ENCODE measurements at places on chromosomes 3 and 15.
A peak's percentile ranks its signal among the peaks of the same experiment; 100 is the strongest.

DNA sequence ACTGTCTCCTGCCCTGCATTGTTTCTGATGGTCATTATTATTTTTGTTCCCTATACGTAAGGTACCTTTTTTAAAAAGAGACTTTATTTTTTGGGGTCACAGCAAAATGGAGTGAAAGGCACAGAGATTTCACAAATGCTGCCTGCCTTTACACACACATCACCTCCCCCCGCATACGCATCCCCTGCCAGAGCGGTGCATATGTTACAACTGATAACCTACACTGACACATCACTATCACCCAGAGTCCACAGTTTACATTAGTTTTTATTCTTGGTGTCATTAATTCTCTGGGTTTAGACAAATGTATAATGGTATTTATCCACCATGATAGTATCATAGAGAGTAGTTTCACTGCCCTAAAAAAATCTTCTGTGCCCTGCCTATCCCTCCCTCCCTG lies 43.6 kb upstream of the KLF13 start:
- DNase-seq, result no peak

DNA sequence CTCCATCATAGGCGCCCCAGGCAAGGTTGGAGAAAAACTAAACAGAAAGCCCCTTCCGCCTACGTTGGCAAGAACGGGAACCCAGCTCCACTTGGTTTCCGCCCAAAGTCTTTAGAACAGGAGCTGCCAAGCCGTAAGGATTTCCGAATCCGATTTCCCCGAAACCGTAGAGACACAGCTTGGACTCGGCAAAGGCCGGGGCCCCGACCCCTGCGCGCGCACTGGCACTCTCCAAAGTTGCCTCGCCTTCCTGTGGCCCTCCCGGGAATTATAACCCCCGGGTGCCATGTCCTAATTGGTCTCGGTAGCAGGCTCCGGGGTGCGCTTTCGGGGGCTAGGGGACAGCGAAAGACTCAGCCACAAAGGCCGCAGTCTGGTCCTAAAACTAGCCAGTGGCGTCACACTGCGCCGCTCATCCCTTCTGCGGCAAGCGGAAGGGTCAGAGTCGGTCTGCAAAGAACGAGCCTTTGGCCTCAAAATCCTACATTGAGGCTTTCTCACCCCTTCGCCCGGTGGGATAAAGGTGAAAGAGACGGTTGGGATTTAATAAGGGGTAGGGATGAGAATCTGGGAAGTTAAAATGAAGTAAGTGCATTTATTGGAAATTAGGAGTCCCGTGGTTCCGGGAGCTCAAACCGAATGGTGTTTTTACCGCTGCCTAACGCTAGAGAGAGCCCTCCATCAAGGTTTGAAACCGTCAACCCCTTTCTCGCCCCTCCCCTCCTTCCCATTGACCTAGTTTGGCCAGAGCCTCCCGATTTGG lies 6.8 kb downstream of the BCL6 start:
- peak; percentile 94 for DNase-seq

DNA sequence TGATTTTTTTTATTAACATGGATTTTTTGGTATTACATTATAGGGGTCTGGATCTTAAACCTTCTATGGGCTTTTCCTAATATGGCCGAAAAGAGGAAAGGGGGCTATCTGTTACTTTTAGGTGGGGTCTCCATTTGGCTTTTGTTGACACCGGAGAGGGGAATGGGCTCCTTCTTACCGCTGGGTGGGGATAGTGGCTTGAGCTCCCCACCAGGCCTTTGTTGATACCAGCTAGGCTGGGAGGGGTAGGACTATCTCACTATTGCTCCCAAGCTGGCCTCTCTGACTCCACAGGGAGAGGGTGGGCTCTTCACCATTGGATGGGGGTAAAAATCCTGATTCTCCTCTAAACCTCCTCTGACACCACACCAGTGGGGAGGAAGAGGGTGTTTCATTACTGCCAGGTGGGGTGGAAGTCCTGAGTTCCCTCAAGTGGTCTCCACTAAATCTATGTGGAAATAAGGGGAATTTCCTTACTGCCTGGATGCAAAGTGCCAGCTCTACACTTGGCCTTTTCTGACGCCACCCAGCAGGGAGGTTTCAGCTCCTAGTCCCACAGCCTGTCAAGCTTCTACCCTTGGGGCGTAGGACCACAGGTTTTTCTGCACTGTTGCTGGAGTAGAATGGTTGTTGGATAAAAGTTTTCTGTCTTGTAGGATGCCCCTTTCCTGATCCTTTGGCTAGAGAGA lies 572.3 kb downstream of the MAGI1 start:
- no peak for DNase-seq

DNA sequence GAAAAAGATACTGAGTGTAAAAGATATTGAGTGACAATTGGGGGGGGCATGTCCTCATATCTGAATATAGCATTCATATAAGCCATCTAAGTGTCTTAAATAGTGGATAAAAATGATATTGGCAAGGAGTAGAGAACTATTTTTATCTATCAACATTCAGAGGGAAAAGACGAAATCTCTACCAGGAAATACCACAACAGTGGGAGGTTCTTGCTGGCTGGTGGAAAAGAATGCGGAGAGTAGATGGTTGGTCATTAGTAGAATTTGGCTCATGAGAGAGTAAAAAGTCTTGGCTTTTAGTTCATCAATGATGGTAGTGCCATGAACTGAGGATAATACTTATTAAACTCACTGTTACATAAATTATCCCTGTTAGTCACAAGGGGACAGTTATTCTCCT lies 4.8 kb upstream of the TCF12 start:
- DNase-seq, result no peak

DNA sequence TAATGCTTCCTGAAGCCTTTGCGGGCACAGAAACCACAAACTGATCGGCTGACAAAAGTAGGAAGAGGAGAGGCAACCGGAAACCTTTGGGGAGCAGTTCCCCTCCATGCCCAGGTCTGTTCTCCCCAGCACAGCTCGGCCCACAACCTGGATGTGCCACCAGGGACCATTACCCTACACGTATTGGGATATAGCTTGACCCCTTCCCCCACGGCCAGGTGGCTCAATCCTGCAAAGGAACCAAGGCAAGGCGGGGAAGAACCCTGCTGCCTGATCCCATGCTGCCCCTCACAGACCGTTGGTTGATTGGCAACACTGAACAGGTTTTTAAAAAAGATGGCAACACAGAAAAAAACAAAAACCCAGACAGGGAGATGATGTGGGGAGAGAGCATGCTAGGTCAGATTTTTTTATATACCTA lies 19.7 kb upstream of the TCAIM start:
- DNase-seq, result no peak

GRCh38 chr15:61421470-61421869 lies 192.4 kb upstream of the RORA start:
- no peak for DNase-seq

- peak; percentile 40 for DNase-seq
Measured at GRCh38 chr15:66570327-66570726, 4.5 kb upstream of the LCTL start.

DNA sequence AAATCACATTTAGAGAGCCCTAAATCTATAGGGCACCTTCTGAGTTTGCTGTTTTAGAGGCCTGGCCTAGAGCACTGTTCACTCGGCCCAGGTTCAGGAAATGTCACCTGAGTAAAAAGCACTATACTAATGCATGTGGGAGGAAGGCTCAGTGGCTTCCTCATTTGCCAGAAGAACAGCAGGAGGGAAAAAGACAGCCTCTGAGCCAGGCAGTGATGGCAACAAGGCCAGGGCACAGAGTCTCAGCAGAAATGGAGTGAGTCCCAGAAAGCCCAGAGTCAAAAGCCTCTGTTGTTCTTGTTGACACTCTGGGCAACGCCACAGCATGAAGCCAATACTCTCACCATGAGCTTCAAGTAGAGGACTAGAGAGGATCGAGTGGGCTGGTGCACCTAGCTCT lies 25.9 kb downstream of the LTF start:
- DNase-seq, result no peak

- peak; percentile 42 for DNase-seq
Measured at GRCh38 chr15:43531018-43531670, 13.7 kb downstream of the MAP1A start.

- DNase-seq, result no peak
Measured at GRCh38 chr15:62968699-62969098, 73.8 kb upstream of the TPM1 start.

DNA sequence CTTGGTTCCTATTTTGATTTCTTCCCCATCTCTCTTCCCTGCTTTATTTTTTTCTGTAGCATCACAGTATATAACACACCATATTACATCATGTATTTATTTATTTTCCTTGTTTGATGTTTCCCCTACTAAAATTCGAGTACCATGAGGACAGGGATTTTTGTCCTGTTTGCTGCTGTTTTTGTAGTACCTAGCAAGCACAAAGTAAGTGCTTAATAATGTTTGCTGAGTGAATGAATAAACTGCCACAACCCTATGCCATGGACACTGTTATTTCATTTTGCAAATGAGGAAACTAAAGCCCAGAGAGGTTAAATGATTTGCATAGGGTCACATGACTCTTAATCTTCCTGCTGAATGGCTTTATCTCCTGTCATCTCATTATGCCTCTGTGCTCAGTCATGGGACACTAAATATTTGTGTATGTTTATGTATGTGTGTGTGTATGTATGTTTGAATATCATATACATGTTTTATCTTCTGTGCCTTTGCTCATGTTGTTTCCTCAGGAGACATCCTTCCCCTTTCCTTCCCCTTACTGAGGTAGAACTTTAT lies 26.1 kb upstream of the MGA start:
- DNase-seq, result no peak

GRCh38 chr3:54861248-54862067 lies 66.4 kb downstream of the LRTM1 start:
- DNase-seq, result no peak

DNA sequence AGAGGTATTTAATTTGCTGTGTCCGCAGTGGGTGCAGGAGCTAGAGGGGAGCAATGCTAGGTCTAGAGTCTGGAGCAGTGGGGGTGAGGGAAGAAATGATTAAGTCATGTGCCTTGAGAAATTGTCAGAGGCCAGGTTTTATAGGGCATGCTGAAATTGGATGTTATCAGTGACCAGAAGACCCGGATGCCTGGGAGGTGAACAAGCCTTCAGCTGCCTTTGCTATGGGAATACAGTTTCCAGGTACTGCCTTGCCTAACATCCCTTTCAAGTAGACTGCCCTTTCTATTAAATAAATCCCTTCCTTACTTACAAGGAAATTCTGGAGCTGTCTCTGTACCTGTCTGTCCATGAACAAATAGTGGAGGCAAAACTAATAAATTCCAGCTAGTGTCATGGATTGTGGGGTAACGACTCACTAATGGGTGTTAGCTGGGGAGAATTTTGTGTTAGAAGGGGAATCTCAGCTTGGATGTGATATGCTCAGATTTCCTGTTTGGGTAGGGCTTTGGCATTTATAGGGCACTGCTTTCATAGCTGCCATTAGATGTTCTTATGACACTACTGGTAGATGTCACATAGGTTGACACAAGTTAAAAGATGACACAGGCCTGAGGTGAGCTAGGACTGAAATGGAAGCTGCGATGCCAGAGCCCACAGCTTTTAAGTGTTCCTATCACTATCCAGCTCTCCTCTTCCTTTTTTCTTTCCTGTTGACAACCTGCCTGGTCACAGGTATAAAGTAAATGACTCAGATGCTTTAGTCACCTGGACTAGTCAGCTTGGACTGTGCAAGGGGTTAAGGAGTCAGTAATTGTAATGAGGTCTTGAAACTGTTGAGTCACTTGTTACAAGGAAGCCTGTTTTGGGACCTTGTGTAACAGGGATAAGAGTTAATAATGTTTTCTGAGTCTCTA lies 21.3 kb downstream of the CHD2 start:
- no peak for DNase-seq

GRCh38 chr3:186075931-186076567 lies 32.8 kb downstream of the ETV5 start:
- no peak for DNase-seq

DNA sequence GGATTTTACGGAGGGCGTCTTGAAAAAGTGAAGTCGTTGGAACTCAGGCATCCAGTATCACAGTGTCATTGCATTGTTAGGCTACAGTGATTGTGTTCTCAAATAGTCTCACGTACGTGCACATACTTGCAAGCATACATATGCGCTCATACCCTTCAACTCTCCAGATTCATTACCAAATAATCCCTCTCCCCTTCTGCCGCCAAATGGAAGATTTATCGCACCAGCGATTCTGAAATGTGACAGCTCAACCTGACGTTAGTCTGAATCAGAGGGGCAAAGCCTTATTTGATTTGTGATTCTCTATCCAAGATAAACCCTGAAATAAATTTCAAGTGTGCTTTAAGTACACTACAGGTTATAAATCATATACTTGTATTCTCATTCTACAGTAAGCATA lies 119.4 kb downstream of the GADL1 start:
- DNase-seq, result no peak

GRCh38 chr3:63521657-63522056 lies 130.8 kb upstream of the SNTN start:
- DNase-seq, result no peak

GRCh38 chr15:70823196-70823595 lies 30.8 kb downstream of the LARP6 start:
- no peak for DNase-seq

- DNase-seq, result peak; percentile 80
Measured at GRCh38 chr3:194058189-194058571, 77.8 kb upstream of the HES1 start.

DNA sequence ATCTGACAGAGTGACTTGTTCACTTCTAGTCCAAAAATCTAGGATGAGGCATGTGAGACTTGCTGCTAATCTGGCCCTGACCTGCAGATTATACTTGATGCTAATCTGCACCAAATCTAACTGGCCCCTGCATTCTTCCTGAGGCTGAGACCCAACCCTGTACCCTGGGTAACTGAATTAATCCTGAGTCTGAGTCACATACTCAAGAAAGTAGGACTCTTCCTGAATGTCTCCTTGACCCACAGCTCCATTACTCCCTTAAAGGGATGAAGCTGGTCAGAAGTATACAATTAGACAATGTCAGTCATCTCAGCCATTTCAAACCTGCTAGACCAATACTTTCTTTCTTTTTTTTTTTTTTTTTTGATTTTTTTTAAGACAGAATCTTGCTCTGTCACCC lies 25.5 kb downstream of the PTPN9 start:
- no peak for DNase-seq

DNA sequence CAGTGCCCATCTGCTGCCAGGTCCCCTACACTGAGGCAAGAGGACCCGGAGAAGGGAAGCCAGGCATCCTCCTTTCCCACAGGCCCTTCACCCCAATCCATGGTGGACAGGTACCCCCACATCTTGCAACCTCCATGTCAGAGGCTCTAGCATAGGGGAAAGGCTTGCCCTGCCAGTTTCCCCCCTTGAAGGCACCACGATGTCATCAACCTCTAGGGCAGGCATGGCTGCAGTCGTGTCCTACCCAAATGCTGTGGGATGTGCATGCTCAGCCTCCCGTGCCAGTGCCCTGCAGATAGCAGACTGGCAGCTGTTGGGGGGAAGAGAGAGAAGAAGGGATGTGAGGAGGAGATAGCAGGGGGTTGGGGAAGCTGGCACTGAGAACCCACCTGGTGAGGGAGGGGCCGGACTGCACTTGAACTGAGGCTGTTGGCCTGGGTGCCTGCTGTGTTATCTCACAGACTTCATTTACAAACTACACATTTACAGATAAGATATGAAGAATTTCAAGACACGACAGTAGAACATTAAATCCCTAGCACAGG lies 197.5 kb downstream of the ADAMTS9 start:
- DNase-seq, result no peak

GRCh38 chr3:18443665-18444594 lies 18.8 kb upstream of the SATB1 start:
- DNase-seq, result peak; percentile 63

- no peak for DNase-seq
Measured at GRCh38 chr3:159787178-159787574, 201.5 kb upstream of the IL12A start.

Data from sciatic nerve (tissue), 2 donors.